Endothelial cell (in vitro differentiated cells): ENCODE measurements at places on chromosomes 2 and 18.
A peak's percentile ranks its signal among the peaks of the same experiment; 100 is the strongest.

- no peak for DNase-seq
Observed at GRCh38 chr2:111041398-111042202, 79.1 kb upstream of the BCL2L11 start.

DNA sequence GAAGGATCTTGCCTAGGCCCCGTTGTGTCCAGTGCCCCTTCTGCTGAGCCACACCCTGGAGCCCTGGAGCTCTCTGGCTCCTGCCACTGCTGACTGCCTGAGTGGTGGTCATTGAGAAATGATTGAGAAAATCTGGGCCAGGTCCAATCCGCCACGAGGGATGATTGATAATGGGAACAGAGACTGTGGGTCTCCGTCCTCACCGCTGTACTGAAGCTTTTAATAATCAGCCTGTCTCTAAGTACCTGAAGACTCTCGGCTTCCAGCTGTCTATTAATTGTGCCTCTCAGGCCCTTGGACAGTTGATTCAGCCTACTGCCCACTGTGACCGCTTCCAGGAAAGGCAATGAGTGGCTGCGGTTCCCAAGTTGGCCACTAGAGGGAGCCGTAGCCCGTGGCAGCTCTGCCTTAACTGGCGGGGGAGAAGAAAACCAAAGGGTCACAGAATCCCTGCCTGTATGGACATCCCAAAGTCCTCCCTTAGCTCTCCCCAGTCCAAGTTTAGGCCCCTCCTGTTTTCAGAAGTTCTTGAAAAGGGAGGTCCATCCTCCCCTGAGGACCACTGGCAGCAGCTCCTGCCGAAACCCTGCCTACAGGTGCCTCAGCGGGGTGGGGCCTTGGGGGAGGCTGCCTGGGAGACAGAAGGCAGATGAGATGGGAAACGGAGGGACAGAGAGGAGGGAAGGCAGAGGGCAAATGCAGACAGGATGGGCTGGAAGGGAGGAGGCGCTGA lies 213.6 kb downstream of the TNS1 start:
- peak; percentile 96 for DNase-seq

GRCh38 chr2:204923957-204924356 lies 378.7 kb downstream of the PARD3B start:
- DNase-seq: no peak

DNA sequence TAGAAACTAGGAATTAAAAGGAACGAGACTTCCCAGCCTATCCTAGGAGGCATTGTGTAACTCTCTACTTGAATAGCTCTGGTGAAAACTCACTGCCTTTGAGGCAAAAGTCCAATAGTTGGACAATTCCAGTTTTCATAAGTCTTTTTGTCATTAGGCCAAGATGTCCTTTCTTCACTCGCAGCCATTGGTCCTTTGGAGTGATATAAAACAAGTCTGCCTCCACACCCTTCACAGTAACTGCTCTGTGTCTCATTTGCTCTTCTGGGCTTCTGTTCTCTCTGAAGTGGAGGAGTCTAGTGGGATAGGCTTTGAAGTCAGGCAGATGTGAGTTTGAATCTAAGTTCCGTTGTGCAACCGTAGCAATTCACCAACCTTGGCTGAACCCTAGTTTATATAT lies 28.2 kb downstream of the ANTXR1 start:
- no peak for DNase-seq

GRCh38 chr2:79670198-79670597 lies 157.3 kb downstream of the CTNNA2 start:
- DNase-seq: peak; percentile 11

DNA sequence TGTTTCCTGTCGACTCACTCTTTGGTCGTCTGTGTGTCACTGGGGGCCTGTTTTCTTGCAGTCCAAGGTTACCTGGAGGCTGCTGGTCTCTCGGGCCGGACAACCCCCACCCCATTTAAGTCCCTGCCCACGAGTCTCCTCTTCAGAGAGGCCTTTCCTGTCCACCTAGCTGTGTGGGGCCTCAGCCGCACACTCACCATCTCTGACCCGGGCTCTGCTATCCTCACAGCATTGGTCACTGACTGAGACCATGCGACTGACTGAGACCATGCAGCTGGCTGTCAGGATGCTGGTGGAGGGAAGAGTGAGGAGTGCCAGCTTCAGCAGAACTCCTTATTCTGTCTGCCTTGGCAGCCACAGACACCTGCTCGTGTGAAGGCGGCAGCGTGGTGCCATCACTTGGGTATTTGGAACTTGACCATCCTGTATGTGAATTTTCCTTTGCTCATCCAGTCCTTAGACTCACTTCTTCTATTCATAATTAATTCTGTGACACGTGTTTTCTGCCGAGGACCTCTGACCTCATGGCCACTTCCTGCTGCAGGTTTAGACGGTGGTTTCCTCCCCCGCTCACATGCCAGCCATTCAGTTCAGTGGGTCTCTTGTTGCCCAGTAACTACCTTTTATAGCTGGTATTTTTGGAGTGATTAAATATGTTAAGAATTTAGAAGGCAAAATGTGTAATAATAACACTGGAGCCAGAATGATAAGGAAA lies 47.5 kb upstream of the ASB1 start:
- DNase-seq: no peak
